GM12891 (cell line): ENCODE measurements at places on chromosomes 11 and 22.
A peak's percentile ranks its signal among the peaks of the same experiment; 100 is the strongest.

DNA sequence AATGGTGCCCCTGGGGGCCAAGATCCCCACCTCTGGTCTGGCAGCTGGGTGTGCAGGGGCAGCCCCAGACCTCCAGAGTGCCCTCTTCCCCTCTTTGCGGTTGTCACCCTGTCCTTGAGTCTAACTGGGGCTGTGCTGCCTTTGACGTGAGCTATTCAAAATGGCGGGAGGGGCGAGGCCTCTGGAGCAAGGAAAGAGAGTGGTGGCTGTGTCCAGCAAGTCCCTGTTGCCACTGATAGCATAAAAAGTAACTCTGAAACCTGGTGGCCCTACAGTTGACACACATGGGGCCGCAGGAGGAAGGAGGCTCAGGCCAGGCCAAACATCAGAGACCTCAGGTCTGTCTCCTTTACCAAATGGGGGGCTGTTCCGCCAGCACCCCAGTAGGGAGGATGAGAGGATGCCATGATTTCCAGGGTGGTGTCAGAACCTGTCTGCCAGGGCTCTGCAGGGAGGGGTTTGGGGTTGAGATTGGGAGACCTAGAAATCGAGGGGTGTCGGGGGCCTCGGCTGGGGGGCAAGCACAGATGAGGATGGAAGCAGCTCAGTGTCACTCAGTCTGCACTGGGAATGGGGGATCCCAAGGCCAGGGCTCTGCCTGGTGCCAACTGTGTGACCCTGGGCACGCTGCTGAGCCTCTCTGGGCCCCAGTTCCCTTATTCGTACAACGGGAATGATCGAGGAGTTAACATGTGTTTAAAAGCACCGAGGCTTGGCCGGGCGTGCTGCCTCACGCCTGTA lies 49.2 kb upstream of the KCNQ1OT1 start:
- no peak for DNase-seq

- no peak for DNase-seq
These were observed 49.8 kb downstream of the DKK3 start for GRCh38 chr11:11958403-11959231.

DNA sequence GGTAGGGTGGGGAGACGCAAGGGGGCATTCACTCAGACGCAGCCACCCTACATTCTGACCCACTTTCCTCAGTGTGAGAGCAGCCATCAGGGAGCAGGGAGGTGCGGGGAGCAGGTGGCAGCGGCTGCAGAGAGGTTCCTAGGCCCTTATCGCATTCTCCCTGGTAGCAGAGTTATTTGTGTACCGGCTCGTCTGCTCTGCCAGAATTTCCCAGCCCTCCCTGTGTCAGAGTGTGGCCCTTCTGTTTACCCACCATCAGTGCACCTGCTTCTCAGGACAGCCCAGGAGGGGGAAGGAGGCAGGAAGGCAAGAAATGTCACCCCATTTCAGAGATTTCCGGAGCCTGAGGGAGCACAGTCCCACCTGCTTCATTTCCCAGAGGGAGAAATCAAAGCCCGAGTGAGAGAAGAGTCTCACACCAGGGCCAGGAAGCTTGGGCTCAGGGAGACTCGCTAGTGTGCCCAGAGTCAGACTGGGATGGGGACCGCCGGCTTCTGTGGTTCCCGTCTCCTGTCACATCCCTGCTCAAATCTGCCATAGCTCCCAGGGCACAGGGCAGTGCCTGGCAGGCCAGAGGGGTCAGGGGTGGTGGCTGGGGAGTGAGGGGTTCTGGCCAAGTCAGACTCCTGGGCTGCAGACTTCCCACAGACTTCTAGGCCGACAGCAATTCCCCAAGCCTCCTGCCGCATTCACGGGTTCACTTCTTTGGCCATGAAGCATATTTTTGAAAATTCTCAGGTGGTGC lies 49.7 kb downstream of the ARRB1 start:
- DNase-seq = no peak

GRCh38 chr11:88280673-88281316 lies 56.7 kb downstream of the CTSC start:
- no peak for DNase-seq

GRCh38 chr11:66360406-66361073 lies 11.0 kb downstream of the SLC29A2 start:
- no peak for DNase-seq

- DNase-seq = no peak
These were observed 11.3 kb upstream of the ADORA2A start for GRCh38 chr22:24416095-24416494.

GRCh38 chr11:35318309-35318708 lies 101.0 kb downstream of the SLC1A2 start:
- no peak for DNase-seq

GRCh38 chr11:33347490-33348125 lies 90.4 kb downstream of the HIPK3 start:
- DNase-seq = no peak

- DNase-seq = no peak
These were observed 3.0 kb downstream of the C11orf58 start for GRCh38 chr11:16741473-16741872.

- no peak for DNase-seq
These were observed 9.0 kb upstream of the RDX start for GRCh38 chr11:110305169-110306018.

GRCh38 chr11:2190657-2191471 lies 19.2 kb upstream of the TH start:
- DNase-seq = no peak

DNA sequence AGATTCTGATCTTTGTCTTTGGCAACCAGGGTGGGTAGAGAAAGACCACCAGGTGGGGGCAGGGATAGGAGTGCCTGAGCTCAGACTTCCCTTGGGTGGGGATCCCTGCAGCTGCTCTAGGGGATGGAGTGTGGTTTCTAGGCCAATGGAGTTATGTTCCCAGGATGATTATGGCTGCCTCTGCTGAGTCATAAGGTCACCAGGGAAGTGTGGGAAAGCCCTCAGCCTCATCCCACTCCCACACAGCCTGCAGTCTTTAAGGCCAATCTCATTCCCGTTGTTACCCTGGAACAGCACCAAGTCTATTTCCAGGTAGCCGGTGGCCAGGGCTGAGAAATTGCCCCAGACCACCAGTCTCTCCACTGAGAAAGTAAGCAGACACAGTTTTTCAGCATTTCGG lies 2269.3 kb upstream of the RAG2 start:
- no peak for DNase-seq

DNA sequence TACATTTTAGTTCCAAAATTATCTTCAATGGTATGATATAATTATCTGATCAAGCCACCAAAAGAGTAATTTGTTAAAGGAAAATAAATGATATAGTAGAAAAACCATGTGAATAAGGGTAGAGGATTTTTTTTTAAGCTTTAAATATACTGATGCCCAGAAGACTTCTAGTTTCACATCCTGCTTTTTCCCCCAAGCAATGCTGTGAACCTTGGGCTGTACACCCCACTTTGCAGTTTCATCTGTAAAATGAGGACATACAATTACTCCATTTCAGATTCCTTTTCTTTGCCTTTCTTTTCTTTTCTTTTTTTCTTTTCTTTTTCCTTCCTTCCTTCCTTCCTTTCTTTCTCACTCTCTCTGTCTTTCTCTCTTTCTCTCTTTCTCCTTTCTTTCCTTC lies 1125.4 kb downstream of the DLG2 start:
- no peak for DNase-seq

DNA sequence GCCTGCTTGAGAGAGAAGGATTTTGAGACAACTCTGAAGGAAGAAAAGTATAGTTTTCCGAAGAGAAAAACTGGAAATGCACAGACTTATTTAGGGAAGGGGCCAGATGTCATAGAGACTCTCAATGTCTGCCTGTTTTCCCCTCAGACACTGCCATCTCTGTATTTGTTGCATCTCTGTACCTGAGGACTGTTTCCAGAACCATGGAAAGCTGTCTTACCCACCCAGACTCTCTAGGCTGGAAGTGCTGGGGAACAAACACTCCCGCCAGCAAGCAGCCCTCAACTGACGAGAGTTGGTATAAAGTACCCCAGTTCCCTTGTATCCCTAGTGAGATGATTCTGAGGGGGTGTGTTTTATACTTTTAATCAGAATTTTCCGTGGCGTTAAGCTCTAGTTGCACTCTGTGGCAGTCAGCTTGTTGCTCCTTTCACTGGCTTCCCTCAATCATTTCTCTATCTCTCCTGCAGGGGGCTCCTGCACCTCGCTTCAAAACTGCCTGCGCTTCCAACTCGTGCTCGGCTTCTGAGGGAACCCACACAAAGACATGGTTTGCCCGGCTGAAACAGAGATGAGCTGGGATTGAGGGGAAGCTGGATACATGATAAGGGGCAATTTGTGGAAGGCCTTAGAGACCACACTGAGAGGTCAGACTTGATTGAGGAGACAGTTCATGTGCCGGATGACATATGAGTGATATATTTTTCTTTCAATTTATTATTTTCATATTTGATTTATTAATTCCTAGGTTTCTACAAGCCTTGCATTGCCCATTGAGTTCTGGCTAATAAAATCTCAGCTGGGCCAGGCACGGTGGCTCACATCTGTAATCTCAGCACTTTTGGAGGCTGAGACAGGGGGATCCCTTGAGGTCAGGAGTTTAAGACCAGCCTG lies 36.9 kb upstream of the CLPB start:
- DNase-seq = peak; percentile 44

GRCh38 chr11:101010899-101011298 lies 118.7 kb downstream of the PGR start:
- DNase-seq = no peak

DNA sequence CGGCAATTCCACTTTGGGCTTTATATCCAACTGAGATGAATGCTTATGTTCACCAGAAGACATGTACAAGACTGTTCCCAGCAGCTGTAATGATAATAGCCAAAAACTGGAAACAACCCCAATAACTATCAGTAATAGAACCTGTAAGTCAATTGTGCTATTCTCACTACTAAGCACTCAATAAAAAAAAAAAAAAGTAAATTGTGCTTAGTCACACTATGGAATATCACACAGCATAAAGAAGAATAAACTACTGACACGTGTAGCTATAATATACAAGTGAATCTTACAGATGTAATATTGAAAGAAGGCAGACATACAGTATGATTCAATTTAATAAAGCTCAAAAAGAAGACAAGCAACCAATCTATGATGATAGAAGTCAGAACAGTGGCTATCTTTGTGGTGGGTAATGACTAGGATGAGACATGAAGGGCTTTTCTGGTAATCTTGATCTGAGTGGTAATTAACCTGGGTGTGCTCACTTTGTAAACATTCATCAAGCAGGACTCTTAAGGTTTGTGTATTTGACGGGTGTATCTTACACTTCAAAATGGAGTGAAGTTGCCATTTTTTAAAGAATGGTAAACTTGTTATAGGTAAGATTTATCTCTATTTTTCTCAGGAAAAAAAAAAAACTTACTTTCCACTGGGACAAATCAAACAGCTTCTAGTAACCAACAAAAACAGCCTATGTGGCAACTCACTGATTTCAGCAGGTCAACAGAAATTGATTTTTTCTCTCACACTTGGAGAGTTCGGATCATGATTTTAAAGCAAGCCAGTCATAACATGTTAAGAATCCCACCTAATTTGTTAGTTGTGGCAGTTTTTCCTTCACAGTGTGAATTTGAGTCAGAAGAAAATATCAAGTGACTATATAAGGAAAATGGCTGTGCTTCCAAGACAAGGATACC lies 84.2 kb downstream of the CCDC83 start:
- DNase-seq = no peak

GRCh38 chr11:21612326-21612725 lies 580.6 kb upstream of the ANO5 start:
- DNase-seq = no peak

DNA sequence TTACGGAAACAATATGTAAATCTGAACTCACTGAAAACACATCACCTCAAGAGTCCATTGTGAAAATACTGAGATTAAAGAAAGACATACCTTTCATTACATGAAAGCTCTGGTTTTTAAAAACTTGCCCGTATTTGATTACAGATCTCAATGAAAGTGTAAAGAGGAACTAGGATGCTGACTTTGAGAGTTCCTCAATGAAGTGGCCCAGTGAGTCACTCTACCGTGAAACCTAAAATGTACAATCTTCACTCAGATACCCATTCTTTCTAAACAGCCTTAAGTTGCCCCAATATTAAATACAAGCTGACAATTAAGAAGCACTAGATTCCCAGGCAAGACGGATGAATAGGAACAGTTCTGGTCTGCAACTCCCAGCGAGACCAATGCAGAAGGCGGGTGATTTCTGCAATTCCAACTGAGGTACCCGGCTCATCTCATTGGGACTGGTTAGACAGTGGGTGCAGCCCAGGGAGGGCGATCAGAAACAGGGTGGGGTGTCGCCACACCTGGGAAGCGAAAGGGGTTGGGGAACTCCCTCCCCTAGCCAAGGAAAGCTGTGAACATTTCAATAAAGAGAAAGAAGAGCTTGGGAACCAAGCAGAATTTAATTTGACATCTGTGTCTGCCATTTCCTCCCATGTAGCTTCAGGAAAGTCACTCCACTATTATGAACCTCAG lies 33.8 kb upstream of the OR9G4 start:
- no peak for DNase-seq

- no peak for DNase-seq
These were observed 17.3 kb downstream of the TSPAN18 start for GRCh38 chr11:44743959-44744557.

- DNase-seq = no peak
These were observed 144.8 kb downstream of the WNT7B start for GRCh38 chr22:45832180-45832579.

GRCh38 chr11:76830639-76831327 lies 29.9 kb upstream of the ACER3 start:
- no peak for DNase-seq
